ENCODE measurements at places on chromosomes 11 and 22.

- DNase-seq = no peak
These were observed 38.3 kb downstream of the RAB30 start for GRCh38 chr11:83033371-83033770.

DNA sequence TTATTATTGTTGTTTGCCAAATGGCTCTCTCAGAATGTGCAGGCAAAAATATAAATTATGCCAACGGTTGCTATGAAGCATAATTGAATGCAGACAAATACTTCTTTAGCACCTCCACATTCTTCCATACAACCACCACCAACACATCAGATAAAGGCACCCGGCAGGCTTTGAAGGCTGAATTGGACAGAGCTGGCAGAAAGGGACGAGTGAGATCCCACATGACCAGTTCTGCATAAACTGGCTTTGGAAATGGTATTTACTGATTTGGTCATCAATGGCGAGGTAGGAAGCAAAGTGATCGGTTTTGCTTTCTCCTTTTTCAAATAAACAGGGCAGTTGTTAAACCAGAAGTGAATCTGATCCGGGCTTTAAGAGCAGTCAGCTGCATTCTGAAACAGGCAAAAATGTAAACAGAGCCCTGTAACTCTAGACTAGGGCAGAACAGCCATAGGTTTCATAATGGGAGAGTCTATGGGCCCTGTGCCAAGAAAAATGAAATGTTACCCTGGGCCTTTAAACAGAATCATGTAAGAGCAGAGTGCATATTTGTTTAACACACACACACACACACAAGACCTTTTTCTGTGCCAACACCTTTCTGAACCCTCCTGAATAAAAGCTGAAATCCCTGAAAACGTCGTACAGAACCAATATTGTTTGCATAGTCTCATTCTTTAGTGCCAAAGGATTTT lies 97.7 kb downstream of the MPPED2 start:
- DNase-seq = peak; percentile 79

- DNase-seq = no peak
These were observed 16.5 kb downstream of the TOLLIP start for GRCh38 chr11:1292644-1293618.

DNA sequence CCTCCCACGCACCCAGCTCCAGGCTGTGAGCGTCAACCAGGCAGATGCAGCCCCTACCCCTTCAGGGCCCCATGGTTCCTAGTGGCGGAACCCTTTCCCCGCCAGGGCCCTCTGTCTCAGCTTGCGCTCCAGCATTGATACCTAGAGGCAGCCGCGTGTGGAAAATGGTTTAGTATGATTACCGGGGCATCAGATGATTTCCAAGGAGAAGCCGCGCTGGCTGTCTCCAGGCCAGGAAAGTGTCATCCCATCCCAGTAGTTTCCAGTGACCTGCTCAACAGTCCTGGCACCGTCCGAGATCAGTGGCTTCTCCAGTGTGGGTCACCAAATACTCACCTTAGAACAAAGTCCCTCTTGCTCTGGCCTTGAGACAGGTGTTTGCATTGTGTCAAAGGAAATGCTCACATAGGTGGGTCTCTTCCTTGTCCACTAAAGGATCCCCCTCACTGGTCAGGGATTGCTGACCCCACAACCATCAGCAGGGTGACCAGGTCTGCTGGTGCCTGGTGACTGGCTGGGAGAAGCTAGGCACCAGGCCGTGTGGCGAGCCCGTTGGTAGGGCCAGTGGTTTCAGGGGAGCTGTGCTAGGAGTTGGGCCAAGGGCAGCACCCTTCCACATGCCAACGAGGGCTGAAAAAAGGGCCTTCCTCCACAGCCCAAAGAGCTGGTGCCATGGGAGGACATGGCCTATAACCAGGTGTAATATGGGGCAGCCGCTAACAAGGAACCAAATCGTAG lies 109.4 kb downstream of the MORC2 start:
- no peak for DNase-seq

- DNase-seq = no peak
These were observed 203.5 kb upstream of the E2F8 start for GRCh38 chr11:19444231-19444630.

- DNase-seq = no peak
These were observed 31.5 kb upstream of the LIPT2 start for GRCh38 chr11:74524978-74525377.

DNA sequence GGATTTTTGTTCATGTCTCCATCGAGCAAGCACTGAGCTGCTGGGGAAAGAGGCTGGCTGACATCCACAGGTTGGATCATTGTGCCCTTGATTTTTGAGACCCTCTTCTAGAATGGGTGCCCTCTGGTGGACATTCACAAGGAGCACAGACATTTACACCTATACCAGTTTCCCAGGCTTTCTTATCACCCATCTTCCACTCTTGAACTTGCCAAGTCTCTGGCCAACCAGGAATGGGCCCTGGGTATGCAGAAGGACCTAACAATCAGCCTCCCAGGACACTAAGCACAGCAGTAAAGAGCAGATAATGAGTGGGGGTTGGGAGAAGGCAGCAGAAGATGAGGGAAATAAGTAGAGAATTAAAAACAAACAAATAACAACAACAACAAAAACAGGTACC lies 5.7 kb upstream of the INTS4 start:
- peak; percentile 60 for DNase-seq

DNA sequence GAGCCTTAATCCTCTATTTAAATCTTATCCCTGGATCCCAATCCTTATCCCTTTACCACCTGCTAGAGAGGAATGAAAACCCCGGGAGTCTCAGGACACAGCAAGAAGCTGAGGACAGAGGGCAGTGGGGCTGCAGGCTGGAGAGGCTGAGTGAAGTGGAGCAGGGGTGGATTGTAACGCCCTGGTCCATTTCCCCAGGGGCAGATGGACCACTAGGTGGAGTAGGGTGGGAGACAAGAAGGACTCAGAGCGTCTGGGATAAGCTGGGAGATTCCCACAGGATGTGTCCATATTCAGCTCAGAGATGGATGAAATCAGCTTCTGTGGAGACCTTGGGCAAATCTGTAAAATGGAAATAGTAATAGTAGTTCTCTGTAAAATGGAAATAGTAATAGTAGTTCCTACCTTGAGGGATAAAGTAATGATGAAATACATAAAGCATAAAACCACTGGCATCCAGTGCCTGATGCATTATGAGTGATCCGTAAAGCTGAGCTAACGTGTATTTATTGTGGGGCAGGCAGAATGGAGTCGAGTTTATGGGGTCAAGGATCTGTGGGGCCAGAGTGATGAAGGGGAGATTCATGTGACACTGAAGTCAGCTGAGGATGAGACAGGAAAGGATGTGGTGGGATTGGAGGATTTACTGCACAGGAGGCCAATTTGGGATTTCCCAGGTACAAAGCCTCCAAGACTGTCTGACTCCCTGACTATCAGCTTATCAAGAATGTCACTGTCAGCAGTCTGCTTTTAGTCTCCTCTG lies 1.9 kb upstream of the ROBO4 start:
- DNase-seq = no peak

GRCh38 chr22:43968614-43969013 lies 13.4 kb downstream of the SAMM50 start:
- no peak for DNase-seq

- no peak for DNase-seq
These were observed 409 bp downstream of the SMC1B start for GRCh38 chr22:45413013-45413367.

GRCh38 chr11:118485273-118485672 lies 42.0 kb upstream of the TTC36 start:
- DNase-seq = no peak

DNA sequence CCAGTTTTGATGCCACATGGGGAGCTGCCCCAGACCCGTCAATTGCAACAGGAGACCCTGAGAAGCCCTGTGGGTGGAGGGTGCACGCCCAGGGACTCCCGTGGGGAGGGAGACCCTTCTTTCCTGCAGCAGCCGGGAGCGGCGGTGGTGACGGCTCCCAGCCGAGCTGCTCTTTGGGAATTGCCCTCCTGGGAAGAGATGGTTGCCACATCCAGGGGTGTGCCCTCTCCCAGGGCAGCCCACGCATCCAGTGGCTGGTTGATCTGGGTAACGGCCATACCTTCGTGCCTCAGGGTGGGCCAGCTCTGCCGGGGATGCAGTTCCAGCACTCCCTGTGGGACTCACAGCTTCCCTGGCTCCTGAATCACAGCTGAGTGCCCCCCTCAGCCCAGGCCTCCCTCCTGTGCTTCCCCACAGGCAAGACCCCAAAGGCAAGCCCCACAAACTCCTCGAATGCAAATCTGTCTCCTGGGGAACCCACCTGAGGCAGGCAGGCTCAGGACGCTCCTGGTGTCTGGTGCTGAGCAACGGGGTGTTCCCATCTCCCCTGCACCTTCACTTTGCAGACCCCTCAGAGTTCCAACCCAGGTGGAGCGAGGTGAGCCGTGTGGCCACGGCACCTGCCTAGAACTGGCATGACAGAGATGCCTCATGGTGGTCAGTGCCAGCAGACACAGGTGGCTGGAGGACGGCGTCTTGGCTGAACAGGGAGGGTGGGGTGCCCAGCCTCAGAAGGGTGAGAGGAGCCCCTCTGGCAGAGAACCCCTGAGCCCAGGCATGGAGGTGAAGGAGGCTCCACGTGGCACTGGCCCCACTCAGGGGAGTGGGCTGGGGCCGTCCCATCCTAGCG lies 1027.4 kb downstream of the BRD1 start:
- no peak for DNase-seq

DNA sequence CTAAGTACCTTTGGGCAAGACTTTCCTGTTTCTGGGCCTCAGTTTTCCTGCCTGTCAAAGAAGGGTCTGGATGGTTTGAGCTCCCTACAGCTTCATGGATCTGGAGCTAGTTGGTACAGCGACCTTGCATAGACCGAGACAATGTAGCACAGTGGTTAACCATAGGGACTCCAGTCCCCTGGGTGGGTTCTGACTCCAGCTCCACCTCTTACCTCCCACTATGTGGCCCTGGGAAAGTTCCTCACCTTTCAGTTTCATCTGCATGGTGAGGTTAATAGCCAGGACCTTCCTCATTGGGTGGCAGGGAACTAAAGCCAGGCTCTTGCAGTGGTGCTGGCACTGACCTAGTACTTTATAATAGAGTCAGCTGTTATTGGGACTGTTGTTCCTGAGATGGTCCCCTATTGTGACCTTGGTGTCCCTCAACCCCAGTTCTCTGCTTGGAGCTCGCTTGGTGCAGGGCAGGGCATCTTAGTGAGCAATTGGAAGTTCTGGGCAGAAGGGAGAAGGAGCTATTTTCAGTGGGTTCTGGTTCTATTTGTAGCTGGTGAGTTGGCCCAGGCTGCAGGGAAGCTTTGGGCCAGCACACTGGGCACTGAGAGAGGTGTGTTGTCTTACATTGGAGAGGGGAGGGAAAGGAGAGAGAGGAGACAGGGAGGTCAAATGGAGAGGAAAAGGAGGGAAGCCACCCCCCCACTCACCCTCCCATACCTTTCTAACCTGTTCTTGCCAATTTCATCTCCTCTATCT lies 10.7 kb upstream of the MTMR3 start:
- no peak for DNase-seq

DNA sequence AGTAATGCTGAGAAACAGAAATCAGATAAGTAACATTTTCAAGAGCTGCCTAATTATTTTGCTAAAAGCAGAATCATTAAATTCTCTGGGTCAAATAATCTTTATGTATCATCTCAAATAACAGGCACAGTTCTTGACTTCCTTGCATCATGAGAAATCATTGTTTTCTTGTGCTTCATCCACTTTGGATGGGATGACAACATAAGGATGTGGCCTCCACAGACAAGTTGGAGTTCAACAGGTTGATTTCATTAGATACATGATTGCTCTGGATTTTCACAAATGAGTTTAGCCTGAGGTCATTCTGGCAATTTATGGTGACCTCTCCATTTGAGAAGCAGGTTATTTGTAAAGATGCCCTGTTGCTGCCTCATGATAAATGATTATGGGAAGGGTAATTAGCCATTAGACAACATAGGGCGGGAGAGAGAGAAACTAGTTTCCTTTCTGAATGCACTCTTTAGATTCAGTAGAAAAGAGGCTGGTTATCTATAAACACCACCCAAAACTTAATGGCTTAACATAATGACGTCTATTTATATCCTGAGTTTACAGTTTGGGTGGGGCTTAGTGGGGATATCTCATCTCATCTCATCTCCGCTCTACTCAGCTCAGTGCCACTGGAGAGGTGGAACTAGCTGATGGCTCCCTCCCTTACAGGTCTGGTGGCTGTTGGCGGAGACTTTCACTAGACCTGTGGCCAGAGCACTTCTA lies 35.0 kb upstream of the ADORA2A start:
- DNase-seq = no peak

DNA sequence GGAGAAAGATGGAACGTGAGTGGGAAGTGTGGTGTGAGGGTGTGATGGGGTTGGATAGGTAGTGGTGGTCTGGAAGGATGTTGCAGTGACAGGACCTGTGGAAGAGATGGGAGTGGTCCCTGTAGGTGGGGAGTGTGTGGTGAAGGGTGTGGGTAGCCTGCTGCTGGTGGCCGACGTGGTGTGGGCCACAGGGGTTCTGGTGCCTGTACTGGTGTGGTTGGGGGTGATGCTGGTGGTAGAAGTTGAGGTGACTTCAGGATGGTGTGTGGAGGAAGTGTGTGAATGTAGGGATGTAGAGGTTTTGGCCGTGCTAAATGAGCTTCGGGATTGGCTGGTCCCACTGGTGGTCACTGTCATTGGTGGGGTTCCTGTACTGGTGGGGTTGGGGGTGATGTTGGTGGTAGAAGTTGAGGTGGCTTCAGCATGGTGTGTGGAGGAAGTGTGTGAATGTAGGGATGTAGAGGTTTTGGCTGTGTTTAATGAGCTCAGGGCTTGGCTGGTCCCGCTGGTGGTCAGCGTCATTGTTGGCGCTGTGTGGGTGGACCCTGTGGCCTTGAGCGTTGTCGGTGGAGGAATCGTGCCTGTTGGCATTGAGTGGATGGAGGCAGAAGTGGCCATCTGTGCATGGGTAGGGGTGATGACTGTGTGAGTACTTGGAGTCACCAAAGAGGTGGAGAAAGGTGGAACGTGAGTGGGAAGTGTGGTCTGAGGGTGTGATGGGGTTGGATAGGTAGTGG lies 19.1 kb downstream of the MUC6 start:
- DNase-seq = no peak

DNA sequence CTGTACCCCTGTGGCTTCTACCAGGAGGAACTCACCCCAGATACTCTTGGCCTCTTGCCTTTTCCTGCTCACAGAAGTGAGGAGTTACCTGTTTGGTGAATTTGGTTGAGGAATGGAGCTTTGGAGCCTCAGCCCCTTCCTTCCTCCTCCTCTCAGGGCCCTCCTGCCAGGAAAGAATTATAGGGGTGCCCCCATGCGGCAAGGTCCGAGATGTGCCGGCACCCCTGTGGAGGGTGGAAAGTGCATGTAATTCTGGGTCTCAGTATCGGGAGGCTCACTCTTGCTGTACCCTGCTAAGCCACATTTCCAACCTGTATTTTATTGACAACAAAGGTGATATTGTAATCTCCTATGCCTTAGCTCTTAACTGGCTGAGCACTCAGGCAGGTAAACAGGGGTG lies 13.7 kb upstream of the IGSF22 start:
- DNase-seq = no peak

- no peak for DNase-seq
These were observed 47.5 kb upstream of the ME3 start for GRCh38 chr11:86719781-86720463.

- no peak for DNase-seq
These were observed 121.6 kb downstream of the BUD13 start for GRCh38 chr11:116651098-116651736.

DNA sequence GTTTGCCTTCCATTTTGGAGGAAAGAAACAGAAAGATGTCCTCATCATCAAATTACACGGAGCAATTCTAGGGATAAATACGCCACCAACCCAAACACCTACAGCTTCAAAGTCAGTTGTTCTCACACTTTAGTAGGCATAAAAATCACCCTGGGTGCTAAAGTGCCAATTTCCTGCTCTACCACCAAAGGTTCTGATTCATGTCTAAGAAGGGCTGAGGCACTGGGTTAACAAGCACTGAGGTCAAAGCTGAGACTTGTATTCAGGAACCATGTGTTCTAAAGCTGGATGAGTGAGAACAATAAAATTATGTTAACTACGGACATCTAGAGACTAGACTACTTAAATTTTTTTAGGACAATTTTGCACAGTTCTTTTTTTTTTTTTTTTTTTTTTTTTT lies 127.6 kb downstream of the MPPED2 start:
- DNase-seq = no peak
